ENCODE measurements at places on chromosomes 6 and 20. TPM values are rescaled to one million over a fixed set of nuclear protein-coding genes. Genes with fewer than 3 reads are reported as not detected.

The TREM2 gene
- total RNA-seq, result 1.0 TPM

The RIMS4 gene
- total RNA-seq, result 0.64 TPM

The EPPIN gene
- total RNA-seq, result not detected

- H3K27ac ChIP-seq, result no peak overlapping the region
- no peaks in the 10 kb centered on the region for H3K36me3 ChIP-seq
- no peaks in the 10 kb centered on the region for H3K4me1 ChIP-seq
- H3K4me3 ChIP-seq, result no peak overlapping the region
Measured at GRCh38 chr6:150016324-150017185, 8.8 kb downstream of the RAET1L start.

- no peak for DNase-seq
- H3K4me3 ChIP-seq, result no peak overlapping the region
- H3K4me1 ChIP-seq, result no peaks in the 10 kb centered on the region
- H3K27ac ChIP-seq, result no peak overlapping the region
- H3K36me3 ChIP-seq, result no peaks in the 10 kb centered on the region
- H3K27me3 ChIP-seq, result no peaks in the 10 kb centered on the region
Measured at GRCh38 chr6:35216851-35217811, 3.4 kb downstream of the SCUBE3 start.

Measured in uterus (tissue), 4 donors.